ENCODE measurements at places on chromosomes 2 and 18. TPM values are rescaled to one million over a fixed set of nuclear protein-coding genes. Genes with fewer than 3 reads are reported as not detected.

DNA sequence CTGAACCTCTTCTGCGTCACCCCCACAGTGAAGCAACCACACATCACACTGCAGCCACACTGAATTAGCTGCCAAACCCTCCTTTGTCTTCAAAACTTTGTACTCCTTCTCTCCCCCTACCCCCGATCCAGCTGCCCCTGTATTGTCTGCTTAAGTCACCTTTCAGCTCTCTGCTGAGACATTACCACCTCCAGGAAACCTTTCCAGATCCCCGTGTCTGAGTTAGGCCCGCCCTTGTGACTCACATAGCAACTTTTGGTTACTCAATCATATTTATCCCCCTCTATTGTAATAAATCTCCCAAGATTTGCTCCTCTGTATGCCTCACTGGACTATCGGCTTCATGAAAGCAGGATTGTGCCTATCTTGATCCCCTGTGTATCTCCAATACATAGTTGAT lies 82.8 kb upstream of the CDCA7 start:
- DNase-seq: no peak

DNA sequence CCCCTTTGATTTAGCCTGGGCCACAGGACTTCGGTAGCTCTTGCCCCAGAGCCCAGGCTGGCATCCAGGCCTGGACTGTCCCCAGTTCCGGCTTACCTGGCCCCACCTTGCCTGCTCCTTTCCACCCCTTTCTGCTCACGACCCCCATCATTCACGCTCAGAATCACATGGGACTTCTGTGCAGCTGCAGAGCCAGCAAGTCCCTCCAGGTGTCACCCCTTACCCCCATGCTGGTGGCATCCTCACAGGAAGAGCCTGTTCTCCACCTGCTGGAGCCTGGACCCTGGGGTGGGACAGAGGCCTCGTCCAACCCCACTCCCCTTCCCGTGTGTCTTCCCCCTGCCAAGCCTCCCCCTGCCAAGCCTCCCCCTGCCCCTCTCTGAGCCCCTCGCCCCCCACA lies 7.9 kb upstream of the KCNIP3 start:
- DNase-seq: no peak

DNA sequence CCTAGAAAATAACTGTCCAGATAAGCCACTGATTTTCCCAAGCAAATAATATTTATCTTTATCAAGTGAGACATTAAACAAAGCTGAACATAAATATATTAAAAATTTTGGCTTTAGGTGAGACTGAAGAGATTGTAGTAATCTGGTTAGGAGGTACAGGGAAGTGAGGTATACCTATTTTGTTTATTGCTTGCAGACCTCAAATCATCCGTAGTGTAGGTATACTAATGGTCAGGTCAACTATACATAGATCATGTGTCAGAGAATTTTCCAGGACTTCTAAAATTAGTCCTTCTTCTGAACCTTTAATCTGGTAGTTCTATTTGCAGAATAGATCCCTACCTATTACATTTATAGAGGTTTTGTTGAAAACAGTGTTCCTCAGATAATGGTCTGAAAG lies 41.5 kb downstream of the SP140 start:
- no peak for DNase-seq

DNA sequence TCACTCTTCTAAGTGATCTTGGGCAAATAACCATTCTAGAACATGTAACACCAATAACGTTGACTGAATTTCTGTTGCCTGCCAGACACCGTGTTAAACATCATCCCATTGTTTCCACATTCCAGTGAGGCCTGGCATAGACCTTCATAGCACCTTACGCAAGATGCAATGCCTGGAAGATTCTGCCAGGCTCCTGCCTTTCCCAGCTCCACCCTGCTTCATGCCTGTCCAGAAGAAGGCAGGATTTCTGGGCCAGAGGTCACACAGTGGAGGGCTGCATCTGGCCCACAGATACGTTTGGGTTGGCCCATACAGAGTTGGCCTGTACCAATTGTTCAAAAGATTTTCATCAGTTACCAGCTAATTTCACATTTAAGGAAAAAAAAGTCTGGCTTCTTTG lies 46.3 kb downstream of the EN1 start:
- no peak for DNase-seq

DNA sequence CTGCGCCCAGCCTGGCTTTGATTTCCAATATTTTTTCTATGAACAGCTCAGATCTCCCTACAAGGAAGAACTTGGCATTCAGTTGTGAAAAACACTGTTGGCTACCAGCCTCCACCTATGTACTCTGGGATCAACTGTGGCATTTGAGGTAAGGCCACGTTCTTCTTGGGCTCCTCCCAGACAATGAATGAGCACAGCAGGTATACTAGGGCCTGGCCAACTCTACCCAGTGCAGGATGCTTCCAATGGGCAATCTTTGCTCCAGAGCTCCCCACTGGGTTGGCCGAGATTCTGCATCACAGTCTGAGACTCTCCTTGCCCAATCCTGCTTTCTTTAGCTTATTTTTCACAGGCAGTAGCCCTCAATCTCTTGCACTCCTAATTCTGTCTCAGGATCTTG lies 75.9 kb downstream of the TMEM131 start:
- DNase-seq: no peak

GRCh38 chr2:177317857-177318256 lies 53.3 kb upstream of the NFE2L2 start:
- DNase-seq: no peak

DNA sequence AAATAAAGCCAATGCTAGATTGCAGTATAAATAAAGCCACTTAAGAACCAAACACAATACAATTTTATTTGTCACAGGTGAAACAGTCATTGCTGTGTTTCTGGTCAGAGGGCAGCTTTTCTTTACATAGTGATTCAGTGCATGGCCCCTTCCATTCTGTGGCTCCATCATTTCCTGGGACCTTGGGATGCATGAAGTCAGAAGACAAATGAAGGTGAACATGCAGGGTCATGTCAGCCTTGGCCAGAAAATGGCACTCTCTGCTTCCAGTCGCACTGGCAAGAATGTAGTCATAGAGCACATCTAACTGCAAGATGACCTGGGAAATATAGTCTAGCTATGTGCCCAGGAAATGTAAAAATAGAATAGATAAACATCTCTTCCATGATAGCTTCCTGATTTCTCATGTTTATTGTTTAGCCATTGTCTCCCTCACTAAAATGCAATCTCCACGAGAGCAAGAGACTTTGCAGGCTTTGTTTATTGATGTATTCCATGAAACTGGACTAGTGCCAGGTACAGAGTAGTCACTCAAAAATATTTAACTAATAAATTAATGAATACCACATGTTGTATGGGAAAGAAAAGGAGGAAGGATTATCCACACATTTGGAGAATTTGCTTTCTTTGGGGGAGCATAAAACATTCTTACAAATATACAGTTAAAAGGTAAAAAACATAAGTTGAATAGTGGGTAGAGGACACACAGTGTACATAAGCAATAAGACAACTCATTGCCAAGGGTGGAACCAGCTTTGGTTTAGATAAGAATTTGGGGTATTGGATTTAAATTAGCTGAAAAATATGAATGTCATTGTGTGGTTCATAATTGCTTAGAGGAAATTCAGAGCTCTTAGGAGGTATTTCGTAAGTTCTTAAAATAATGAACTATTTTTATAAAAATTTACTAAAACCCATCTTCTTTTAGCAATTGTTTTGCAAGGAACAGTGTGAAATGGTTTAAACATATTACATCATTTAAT lies 343.8 kb downstream of the PID1 start:
- DNase-seq: no peak

DNA sequence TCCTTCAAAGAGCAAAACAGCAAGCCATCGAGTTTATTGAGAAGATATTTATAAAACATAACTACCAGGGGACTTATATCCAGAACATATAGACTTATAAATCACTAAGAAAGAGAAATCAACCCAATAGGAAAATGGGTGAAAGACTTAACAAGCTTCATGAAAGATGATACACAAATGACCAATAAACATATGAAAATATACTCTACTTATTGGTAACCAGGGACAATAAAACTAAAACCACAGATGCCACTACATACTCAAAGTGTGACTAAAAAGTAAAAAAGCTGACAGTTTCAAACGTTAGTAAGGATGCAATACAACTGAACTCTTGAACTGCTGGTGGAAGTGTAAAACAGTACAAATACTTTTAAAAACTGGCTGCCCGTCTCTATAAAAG lies 154.3 kb downstream of the TMEM163 start:
- DNase-seq: no peak

- peak; percentile 28 for DNase-seq
Observed at GRCh38 chr2:72036173-72036545, 111.5 kb downstream of the CYP26B1 start.

DNA sequence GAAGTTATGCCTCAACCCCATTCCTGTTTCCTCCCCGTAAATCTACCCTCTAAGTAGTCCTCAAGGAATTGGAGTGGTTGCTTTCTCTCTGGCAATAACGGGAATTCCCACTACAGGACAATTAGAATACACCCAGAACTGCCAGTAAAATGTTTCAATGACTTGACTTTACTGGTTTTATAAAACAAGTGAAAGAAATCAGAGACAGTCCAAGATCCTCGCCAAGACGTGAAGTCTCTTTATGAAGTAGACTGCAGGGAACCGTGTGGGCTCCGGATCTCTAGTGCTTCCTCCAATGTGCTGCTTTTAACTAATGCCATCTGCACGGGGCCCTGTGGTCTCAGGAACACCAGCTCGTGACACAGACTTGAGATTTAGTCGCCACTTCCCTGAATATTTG lies 101.4 kb downstream of the CPO start:
- no peak for DNase-seq

GRCh38 chr18:22666411-22666940 lies 248.8 kb upstream of the CTAGE1 start:
- no peak for DNase-seq

DNA sequence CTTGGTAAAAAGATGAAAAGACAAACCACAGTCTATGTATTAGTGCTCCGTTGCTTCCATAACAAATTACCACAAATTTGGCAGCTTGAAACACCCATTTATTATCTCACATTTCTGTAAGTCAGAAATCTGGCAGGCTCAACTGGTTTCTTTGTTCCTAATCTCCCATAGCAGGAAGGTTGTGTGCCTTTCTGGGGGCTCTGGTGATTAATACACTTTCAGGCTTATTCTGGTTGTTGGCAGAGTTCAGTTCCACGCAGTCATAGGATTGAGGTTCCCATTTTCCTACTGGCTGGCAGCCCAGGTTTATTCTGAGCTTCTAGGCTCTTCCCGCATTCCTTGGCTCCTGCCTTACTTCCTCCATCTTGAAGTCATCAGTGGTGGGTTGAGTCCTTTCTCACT lies 189.3 kb downstream of the ANAPC1 start:
- DNase-seq: peak; percentile 80

GRCh38 chr18:31821545-31822171 lies 61.0 kb upstream of the SLC25A52 start:
- DNase-seq: no peak

DNA sequence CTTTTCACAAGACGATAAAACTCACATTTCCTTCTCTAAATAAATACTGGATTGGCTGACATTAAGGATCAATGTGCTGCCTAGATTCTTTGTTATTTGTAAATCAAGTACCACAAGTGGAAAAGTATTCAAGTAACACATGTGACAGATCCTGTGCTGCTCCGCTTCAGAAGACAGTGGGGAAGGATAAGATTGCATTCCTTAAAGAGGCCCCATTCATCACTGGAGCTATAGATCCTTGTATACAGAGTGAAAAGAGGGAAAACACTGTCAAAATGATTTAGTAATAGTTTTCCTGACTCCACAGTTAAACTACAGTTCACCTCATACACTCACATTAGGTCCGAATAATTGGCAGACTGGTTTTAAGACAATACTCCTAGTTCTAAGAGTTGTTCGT lies 108.0 kb upstream of the CSRNP3 start:
- DNase-seq: no peak

DNA sequence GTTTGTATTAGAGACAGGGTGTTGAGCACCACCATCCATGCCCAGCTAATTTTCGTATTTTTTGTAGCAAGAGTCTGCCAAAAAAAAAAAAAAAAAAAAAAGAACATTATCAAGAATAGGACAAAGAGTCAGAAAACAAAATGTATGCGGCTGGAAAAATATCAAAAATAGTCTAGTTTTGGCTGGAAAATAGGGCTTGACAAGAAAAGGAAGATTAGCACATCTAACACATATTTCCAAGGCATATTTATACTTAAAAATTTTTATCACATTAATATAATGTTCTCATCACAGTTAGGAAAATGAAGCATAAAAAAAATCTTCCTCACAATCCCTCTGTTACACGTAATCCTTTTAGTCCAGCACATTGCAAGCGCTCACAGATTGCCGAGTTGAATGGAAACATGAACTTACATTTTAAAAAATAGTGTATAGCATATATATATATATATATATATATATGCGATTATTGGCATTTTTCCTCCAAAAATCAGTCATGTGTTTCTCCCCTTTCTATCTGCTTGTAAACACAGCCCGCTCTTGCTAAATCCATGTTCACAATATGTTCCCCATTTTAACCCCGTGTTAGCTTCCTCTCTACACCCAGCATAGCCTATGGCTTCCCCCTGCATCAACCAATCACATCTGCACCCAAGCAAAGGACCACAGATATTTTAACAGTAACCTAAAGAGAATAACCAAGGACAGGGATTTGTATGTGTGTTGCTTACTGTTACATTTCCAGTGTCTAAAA lies 183.0 kb downstream of the AFF3 start:
- no peak for DNase-seq

DNA sequence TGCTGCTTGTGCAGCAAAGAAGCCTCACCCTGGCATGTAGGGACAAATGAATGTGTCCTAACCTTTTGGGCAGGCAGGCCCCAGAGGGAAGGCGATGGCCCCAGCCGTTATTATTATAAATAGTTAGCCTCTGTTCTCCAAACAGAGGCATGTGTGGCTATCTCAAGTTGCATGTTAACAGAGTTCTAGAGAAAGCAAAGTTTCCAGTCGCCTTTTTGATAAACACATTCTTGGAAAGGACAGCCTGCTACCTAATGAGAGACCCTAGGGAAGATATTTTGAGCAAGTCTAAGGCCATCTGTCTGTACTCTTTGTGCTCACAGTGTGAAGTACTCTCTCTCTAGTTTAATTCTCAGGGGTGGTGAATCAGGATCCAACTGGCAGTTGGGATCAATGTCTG lies 97.4 kb upstream of the FHL2 start:
- peak; percentile 81 for DNase-seq

DNA sequence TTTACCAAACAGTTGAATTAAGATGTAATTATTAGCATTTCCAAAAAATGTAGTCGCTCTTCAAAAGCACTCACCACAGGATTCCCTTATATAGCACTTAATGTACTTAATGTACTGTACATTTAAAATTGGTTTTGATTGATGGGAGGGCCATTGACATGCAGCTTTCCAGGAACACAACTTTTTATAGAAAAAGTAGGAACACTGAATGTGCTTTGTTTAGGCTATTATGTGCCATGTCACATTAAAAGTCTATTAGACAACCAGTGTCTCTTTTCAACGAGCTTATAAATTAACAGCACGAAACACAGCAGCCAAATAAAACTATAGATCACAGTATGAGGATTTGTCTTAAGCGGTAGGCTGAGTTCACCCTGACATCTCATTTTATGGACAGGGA lies 301.1 kb downstream of the PRKCE start:
- DNase-seq: no peak

- DNase-seq: no peak
Observed at GRCh38 chr2:23497063-23497462, 112.1 kb downstream of the KLHL29 start.

Gene TWIST2
- total RNA-seq: 18.6 TPM

Gene TRABD2A
- total RNA-seq: 2.6 TPM

Gene GPR45
- not detected for total RNA-seq

Gene BOLL
- not detected for total RNA-seq

Gene GKN2
- not detected for total RNA-seq
